ENCODE measurements at places on chromosomes 4 and X.

DNA sequence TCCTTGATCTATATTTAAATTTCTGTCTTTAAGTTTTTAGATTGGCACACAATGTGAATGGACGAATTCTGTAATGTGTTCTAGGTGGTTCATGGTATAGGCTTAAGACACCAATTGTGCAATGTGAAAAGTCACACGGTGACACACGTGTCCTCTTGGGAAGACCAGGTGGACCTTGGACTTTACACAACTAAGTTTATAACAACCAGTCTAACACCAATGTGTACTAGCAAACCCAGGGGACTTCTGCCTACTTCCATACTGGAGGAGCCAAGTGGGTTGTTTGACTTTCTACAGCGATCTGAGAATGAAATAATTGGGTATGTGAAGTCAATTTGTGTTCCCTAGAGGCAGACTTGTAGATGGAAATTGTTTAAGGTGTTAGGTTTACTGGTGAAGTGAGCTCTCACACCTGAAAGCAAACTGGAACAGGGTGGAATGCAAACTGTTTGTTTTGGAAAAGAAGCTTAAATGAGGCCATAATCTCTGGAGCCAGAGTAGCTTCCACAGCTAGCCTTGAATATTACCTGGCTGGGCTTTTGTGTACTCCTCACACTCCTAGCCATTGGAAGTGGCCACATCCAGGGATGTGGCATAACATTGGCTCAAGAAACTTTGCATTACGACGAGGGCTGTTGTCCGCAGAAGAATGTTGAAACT is 45.9 kb upstream of the WDR1 start:
- DNase-seq = no peak

DNA sequence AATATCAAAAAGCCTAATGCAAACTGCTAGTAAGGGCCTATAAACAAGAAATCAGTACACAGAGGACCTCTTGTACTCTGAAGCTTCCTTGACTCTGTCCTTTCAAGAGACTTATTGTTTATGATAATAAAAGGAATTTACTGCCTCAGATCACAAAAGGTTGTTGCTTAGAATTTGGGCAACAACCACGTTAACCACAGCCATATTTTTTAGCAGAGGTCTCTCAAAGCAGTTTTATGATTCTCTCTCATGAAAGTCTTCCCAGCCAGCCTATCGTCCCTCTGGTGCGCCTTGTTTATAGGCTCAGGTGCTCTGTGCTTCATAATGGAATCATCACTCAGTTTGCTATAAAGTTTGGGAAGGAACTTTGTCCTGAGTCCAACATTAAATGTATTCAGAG is 270.6 kb downstream of the RCHY1 start:
- no peak for DNase-seq

DNA sequence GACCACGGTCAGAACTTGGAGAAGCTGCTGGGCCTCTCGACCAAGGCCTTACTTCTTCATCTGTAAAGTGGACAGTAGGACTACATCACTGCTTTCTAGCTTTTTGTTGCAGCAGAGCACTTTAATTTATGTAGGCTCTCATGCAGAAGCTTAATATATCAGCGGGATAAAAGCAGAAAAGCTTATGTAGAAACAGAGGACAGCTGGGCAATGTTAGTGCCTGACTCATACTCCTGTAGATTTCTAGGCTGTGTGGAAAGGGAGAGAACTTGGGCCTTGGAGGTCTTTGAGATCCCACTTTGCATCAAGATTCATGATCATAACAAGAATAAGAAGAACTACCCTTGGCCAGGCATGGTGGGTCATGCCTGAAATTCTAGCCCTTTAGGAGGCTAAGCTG is 91.2 kb downstream of the ARHGAP10 start:
- DNase-seq = no peak

GRCh38 chrX:72498782-72499181 is 73.9 kb downstream of the HDAC8 start:
- no peak for DNase-seq

DNA sequence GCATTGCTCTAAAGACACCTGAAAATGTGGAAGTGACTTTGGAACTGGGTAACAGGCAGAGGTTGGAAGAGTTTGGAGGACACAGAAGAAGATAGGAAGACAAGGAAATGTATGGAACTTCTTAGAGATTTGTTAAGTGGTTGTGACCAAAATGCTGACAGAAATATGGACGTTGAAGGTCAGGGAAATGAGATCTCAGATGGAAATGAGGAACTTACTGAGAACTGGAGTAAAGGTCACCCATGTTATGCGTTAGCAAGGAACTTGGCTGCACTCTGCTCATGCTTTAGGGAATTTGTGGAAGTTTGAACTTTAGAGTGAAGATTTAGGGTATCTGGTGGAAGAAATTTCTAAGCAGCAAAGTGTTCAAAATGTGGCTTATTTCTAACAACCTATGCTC is 99.4 kb downstream of the FAM13A start:
- no peak for DNase-seq

- DNase-seq = no peak
Measured at GRCh38 chrX:118350221-118350620, 4.3 kb downstream of the WDR44 start.

- no peak for DNase-seq
Measured at GRCh38 chr4:138181287-138181686, 60.9 kb downstream of the SLC7A11 start.

- no peak for DNase-seq
Measured at GRCh38 chrX:21408307-21408706, 34.1 kb downstream of the CNKSR2 start.

- DNase-seq = no peak
Measured at GRCh38 chr4:151429957-151430570, 21.1 kb downstream of the FHIP1A start.

GRCh38 chrX:16148896-16149295 is 18.4 kb upstream of the MAGEB17 start:
- no peak for DNase-seq

DNA sequence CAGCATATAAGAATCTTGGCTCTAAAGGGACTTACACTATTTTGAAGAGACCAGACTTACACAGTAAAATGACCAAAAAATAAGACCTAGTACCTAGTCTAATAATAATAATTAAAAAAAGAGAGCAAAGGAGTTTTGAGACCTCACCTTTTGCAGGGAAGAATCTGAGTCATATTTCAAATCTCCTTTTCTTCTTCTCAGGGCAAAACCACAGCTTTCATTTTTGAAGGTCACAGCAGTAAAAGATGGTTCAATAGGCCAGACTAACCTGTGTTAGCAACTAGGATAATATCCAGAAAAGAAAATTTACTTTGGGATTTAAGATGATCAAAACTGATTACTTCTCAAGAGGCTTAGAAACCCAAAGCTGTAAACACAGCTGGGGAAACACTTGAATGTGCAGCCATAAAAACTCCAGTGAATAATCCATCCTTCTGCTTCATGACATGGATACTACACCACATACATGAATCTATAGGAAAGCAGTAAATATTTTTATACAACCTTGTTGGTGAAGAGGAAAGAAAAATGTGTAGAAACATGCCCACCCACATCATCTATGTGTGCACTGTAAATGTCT is 25.9 kb upstream of the LNX1 start:
- no peak for DNase-seq

DNA sequence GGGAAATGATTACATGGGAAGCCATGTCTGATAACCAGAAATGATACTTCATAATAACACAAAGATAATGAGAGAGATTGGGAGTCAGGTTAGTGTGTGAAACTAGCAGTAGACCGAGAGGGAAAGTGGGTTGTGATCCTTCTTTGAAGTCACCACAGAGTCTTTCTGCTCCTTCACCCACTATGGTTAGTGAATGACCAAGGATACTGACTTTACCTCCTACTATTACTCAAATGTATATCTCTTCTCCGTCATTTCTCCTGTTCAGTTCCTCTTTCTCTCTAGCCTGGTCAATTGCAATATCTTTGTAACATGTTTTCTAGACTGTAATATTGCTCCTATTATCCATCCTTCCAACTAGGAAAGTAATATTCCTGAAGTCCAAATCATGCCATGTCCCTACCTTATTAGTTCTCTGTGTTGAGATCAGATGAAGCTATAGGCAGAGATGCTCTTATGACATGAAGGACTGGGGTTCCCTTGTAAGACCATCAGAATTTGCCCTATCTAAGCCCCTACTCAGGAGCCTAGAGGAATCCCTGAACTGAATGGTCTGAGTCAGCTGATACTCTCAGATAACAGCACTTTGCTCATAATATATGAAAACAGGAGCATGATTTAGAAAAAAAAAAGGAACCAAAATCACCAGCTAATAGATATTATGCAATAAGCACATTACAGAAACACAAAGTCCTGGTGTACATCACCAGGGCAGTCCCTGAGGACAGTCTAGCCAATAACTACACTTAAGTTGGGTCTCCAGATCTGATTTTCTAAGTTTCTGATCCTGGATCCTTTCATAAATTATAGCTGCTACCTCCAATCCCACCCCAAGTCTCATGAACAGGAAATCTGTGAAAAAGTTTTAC is 81.2 kb downstream of the SHROOM3 start:
- no peak for DNase-seq
